ENCODE measurements at places on chromosomes 6 and 20.
A peak's percentile ranks its signal among the peaks of the same experiment; 100 is the strongest.

GRCh38 chr20:41903586-41903985 is 285.4 kb upstream of the CHD6 start:
- DNase-seq, result no peak

- DNase-seq, result peak; percentile 41
These were observed 92.8 kb downstream of the CLIC5 start for GRCh38 chr6:45922728-45923351.

DNA sequence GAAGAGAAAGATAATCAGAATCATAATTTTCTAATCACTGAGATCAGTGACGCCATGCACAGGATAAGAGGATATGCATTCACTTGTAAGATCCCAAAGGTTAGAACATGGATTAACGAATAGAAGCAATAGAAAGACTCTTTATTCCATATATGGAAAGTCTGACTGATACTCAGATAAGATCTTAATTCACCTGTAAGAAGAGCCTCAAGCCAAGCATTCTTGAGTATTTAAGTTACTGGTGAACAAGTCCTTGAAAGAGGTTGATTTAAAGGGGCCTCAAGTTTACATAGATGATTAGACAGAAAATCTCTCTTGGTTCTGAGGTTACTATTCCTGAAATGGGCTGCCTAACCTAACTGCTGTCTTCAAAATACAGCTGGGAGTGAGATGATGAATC is 53.8 kb upstream of the MTRF1L start:
- DNase-seq, result no peak

DNA sequence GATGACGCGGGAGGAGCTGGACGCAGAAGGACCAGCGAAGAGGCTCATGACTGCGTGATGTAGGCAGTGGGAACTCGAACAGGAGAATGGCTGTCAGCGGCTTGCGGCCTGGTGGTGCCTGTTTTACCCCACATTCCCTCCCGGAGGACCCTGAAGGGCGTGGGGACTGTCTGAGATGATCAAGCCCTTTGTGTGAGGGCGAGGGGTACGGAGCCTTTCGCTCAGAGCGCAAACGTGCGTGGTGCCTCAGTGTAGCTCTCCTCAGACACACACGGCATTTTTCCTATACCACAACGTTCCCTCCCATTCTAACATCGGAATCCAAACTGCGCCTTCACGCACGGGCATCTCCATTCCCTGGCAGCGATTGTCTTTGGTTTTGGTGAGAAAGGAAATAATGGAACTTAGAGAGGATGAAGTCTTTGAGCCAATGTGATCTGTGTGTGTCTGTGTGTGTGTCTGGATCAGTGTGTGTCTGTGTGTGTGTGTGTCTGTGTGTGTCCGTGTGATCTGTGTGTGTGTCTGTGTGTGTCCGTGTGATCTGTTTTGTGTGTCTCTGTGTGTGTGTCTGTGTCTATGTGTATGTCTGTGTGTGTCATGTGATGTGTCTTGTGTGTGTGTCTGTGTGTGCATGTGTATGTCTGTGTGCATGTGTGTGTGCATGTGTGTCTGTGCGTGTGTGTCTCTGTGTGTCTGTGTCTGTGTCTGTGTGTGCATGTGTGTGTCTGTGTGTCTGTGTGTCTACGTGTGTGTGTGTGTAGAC is 5.3 kb downstream of the PTK6 start:
- no peak for DNase-seq

- DNase-seq, result peak; percentile 48
These were observed 58.7 kb upstream of the SLC2A12 start for GRCh38 chr6:134111062-134111677.

DNA sequence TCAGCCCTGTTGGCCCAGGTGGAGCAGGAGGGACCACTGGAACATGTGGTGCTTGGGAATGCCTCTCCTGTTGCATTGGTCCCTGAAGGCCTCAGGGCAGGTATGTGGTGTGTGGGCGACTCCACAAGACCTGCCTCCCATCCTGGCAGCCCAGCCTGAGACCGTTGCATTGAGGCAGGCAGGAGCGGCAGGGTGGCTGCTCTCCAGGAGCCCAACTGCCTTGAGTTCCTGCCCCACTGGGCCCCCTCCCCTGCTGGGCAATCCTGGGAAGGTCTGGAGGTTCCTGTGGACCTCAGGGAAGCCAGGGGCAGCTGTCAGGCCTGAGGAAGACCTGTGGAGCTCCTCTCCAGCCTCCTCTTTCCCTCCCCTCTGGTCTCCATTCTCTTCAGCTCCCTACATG is 19.8 kb downstream of the MAVS start:
- DNase-seq, result no peak

All from CD4-positive, alpha-beta T cell treated with Interleukin-6 at 100 ng/mL for 8 hours (primary cell).